Stimulated activated CD8-positive, alpha-beta memory T cell treated with anti-CD3 and anti-CD28 coated beads, Interleukin-2, amount 100 ng/mL, for 1 hour (primary cell): ENCODE measurements at places on chromosomes 11 and 22.

- no peak for DNase-seq
Observed at GRCh38 chr11:77411137-77411707, 62.7 kb downstream of the PAK1 start.

DNA sequence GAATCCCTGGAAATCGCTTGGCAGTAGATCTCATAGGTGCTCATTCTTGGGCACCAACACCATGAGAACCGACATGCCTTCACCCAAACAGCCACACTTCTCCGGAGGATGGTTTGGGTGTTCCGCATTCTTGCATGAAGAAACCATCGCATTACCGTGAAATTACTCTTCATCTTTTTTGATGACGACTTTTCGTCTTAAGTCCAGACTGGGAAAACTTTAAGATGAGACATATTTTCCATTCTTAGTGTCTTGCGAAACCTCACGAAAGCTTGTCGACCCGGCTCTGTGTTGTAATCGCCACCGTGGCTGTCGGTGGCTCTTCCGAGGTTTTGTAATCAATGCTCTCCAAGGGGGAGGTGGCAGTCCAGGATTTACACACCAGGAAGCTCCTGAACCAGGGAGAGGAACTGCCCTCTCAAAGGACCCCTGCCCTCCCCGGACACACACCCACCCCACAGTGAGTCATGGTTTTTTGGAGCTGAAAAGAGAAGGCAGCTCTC, 1.7 kb downstream of the TOM1 start:
- no peak for DNase-seq

- no peak for DNase-seq
Observed at GRCh38 chr11:110090466-110091026, 2.6 kb upstream of the ZC3H12C start.

DNA sequence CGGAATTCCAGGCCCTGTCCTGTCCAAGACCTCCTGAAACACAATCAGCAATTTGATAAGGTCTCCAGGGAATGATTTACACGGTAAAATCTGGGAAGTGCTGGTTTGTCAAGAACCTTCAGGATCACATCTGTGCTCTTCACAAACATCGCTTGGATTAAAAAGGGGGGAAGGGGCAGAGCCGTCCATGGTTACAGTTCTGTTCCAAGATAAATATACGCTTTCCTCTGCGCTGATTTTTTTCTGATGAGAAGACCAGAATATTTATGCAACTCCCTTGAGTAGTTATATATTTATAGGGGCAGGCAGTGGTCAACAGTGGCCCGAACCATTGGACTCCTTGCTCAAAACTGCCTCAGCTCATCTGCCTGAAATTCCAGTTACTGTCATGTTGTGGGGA, 9.2 kb upstream of the APOL5 start:
- no peak for DNase-seq

GRCh38 chr11:69896250-69896649, 77.0 kb upstream of the FGF3 start:
- DNase-seq = no peak

GRCh38 chr22:19819208-19819910, 35.3 kb downstream of the GNB1L start:
- DNase-seq = no peak

DNA sequence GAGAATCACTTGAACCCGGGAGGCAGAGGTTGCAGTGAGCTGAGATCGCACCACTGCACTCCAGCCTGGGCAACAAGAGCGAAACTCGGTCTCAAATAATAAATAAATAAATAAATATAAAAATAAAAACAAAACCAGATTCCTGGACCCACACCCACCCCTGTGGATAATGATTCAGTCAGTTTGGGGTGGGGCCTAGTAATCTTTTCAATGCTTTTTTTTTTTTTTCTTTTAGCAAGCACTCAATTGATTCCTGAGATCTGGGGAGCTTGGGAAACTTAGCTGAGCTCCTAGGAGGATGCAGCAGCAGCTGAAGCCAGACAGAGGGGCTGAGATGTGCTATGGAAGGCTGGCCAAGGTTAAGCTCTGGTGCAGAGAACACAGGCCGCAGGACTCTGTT, 4.6 kb upstream of the PC start:
- no peak for DNase-seq

DNA sequence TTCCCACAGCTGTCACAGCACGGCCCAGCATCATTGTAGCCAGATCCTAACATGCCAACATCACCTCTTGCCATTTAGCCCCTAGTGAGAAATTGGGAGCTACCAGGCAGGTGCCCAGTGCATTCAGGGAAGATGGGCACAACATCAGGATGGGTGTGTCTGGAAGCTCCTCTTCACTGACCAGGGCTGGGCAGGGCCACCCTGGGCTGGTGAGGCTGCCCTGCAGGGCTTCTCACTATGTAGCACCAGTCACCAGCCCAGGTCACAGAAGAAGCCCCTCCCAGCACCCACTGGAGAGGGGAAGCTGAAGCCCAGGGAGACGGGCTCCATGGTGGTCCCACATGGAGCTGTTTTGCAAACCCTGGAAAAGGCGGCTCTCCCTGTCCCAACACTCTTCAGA, 13.9 kb downstream of the ZNF74 start:
- no peak for DNase-seq
